ENCODE measurements at places on chromosomes 7 and 10.

DNA sequence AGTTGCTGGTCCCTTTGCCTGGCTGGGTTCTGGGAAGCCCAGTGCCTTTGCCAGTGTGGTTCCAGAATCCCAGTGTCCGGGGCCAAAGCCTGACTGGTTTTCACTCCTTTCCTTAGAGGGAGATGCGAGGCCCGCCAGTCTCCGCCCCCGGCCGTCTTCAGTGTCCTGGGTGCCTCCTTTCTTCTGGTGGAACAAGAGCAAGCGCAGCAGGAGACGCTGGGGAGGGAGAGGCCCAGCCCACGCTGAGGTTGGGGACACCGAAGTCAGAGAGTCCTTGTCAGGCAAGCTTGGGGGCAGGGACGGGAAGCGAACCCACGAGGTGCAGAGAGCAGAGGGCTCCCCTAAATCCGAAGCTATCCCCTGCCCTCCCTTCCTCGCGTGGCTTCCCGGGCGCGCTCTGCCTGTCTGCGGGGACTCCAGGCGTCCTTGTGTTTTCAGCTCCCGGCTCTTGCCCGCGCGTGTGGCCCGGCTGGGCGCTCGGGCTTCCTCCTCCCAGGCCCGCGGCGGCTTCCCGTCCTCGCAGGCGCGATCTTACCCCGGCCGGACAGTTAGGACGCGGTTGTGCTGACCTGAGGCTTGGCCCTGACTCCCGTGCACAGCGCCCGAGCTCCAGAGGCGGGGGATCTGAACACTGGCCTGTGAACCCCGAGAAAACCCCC is 60.6 kb upstream of the UBE3C start:
- DNase-seq: no peak

DNA sequence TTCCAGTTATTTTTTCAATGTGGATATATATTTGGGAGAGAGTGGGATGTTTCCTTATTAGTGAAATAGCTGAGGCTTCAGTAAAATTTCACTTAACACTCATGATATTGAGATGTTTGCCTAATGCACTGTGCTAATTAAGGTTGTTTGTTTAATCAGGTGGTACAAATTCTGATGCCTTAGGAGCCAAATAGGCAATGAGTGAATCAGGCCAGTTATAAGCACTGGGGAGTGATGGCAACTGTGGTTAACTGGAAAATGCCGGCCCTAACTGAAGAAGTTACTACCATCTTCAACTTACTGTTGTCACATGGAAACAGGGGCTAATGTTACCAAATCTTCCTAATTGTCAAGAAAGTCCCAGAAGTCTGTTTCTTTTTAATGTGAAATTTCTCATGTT is 32.0 kb downstream of the VCL start:
- DNase-seq: no peak

- no peak for DNase-seq
Measured at GRCh38 chr10:99730026-99730425, 1.9 kb downstream of the COX15 start.

DNA sequence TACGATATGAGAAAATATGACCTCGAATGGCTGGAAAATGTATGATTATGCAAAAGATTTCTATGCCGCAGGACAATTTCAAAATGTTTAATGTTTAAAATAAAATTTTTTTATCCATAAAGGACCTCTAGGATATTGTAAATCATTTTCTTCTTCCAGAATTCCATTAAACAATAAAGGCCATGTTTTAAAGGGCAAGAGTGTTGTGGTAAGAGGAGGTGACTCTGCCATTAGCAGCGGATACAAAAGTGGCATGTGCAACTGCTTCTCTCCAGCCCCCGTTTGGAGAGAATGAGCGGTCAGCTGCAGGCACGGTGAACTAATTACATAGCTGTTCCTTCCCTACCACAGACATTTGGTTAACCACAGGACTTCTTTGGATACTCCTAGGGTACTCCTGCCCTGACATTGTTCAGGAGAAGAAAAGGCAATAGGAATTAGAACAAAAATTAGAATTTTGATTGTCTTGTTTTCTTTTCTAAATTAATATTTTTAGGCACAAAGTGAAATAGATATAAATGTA is 63.8 kb downstream of the HBP1 start:
- no peak for DNase-seq

- DNase-seq: no peak
Measured at GRCh38 chr10:34753014-34753757, 61.9 kb downstream of the PARD3 start.

DNA sequence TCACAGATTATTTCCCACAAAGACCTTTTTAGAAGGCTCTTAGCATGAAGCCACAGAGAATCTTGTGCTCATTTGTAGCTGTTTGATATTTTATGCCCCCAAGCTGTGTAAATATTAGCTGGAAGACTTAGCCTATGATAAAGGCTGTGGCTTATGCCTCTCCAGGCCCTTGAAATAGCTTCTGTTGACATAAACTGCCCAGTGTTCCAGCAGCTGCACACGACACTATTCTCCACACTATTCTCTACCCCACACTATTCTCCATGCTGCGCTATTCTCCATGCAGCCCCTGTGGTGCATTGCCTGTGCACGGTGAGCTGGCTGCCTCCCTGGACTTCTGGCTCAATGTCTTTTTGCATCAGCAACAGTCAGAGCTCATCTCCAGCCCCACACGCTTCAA is 13.1 kb downstream of the DDC start:
- no peak for DNase-seq

All from T-helper 2 cell (primary cell).